GM19239 (cell line): ENCODE measurements at places on chromosomes 2 and 18.

DNA sequence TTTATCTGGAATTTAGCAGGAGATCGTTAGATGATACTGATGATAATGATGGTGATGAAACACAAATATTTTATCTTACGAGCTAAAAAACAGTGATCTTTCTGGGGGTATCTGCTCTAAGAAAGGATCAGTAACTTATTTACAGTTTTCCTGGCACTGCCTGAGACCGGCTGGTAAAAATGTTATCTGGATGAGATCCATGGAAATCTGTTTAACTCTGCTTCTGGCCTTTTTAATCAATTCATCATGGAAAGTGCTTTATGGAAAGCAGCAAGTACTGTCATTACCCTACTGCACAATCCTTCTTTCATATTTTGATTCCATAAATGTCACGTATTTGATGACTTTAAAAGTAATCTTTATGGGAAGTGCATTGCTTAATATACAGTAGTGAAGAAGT, 612.7 kb upstream of the GCFC2 start:
- no peak for DNase-seq

GRCh38 chr18:44918142-44918476, 237.4 kb downstream of the SETBP1 start:
- no peak for DNase-seq

DNA sequence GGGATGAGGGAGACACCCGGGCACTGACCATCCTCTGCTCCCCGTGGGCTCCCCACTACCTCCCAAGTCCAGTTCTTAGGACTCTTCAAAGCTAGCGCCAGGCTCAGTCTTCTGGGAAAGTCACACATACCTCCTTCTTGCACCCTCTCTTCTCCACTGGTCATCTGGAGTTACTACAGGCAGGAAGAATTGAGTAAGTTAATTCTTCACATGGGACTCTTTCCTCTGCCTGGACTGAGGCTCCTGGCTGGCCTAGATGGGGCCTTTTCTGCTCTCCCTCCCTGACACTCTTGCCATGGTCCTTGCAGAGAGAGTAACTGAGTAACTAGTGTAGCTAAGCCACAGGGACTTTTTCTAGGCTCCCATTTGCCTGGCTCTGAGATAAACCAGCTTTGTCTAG, 96.5 kb upstream of the CELF4 start:
- no peak for DNase-seq

DNA sequence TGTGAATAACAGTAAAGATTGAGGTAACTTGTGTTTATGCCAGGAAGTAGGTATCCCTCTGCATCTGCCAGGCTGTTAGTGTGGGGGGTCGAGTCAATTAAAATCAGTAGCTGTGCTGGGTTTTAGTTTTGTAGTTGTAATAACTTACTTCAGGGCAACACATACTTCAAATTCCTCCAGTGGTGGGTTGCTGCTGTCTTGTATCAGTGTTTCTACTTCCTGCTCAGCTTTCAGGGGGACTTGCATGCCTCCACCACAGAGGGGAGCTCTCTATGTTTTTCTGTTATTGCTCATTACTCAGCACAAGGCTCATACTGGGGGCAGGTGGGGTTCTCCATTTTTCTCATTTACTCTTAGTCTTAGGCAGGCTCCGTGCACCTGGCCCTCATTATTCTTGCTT, 136.8 kb downstream of the CAPN13 start:
- DNase-seq = no peak

GRCh38 chr2:214489702-214490101, 78.8 kb downstream of the VWC2L start:
- DNase-seq = no peak

- no peak for DNase-seq
Observed at GRCh38 chr2:153416071-153416470, 62.5 kb downstream of the RPRM start.

DNA sequence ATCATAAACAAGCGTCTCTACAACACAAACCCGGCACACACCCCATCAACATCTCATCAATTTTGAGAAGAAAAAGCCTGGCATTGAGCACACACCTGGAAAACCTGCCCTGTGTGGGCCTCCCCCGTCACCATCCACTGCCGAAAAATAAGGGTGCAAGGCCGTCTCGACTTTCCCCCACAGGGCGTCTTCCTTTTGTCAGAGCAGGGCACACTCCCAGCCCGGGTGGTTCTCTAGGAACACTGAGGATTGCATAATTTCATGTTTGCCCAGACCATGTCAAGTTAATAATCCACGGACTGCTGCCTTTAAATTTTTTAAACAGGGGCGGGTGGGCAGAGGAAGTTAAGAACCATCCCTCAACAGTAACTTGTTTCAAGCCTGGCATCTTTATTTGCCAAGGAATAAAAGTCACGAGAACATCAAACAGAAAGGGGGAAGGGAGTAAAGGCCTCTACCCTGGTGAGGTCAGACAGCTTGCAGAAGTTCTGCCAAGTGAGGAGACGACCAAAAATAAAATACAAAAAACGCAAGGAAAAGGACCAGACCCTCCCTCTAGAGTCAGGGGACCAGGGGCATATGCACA, 2.1 kb downstream of the TFCP2L1 start:
- no peak for DNase-seq

GRCh38 chr2:205877496-205877895, 195.2 kb downstream of the NRP2 start:
- no peak for DNase-seq

GRCh38 chr2:109397893-109398292, 215.9 kb downstream of the SEPTIN10 start:
- DNase-seq = no peak

GRCh38 chr18:37343542-37343851, 222.1 kb downstream of the CELF4 start:
- DNase-seq = no peak

DNA sequence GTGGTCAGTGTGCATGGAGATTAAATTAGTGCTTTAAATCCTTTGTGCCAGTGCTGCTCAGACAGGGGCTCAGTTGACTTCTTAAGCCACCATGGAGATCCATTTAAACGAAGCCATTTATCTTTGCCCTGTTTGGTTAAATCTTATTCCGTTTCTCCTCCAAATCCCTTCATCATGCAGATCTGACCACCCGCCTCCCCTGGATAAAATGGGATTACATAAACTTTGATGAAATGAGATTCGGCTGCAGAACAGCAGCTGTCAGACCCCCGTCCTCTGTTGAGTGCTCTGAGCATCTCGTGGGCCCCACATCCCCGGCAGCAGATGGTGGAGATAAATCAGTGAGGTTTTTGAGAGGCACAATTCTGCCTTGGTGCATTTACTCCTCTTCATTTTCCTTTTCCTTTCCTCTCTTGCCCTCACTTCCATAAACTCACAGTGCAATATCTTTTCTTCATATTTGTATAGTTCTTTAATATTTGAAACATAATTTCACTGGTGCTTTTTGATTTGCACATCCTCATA, 84.4 kb upstream of the TWIST2 start:
- DNase-seq = no peak

GRCh38 chr18:1002653-1003178, 98.0 kb downstream of the ADCYAP1 start:
- DNase-seq = no peak

DNA sequence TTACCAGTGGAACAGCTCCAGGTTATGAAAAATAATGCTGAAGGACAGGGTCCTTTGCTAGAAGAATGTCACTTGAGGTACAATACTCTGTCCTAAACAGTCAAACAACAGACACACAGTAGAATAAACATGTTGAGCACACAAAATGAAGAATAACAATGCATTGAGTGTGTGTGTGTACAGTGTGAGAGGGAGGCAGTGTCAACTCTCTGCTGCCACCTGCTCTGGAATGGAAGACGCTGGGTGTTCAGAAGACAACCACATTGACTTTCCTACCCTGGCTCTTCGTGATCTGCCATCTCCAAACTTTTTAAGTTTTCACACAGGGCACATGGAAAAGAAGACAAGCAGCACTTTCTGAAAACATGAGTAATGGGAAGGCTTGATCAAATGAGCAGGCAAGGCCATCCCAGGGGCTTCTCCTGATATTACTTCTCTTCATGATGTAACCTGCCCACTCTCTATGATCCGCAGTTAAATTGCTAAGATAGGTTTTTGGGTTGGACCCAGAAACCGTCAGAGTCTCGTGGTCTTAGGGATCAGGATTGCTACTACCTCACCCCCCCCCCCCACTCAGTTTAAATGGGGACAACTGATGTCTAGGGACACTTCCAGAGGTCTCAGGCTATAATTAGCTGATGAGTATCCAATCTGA, 533.2 kb upstream of the TNP1 start:
- DNase-seq = no peak

- DNase-seq = no peak
Observed at GRCh38 chr2:225052703-225053102, 10.4 kb upstream of the DOCK10 start.
